Mammary epithelial cell (primary cell): ENCODE measurements at places on chromosomes 1 and 21.

GRCh38 chr1:8409106-8409505 is 91.2 kb downstream of the SLC45A1 start:
- DNase-seq, result peak; percentile 53

DNA sequence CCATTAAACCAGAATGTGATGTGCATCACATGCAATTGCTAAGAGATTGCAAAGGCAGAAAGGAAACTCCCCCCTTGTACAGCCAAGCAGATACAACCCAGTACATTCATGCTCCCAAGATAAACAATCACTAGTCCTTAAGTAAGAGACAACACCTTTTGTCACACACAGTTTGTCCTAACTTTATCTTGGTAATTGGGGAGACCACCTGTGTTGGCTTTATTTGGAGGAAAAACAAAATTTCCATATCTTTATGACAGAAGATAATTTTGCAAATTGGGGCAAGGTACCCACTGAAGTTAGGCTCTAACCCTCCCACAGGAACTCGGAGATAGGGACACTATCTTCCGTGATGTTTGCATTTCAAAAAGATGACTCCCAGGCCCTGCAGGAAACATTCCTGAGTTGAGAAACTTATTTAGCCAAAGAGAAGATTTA is 175.0 kb upstream of the TNR start:
- no peak for DNase-seq

- peak; percentile 70 for DNase-seq
These were observed 45.7 kb upstream of the PRDX6 start for GRCh38 chr1:173431304-173432045.

- DNase-seq, result no peak
These were observed 42.1 kb downstream of the CAMSAP2 start for GRCh38 chr1:200780545-200781369.

GRCh38 chr1:164644774-164645644 is 86.0 kb downstream of the PBX1 start:
- DNase-seq, result peak; percentile 32

GRCh38 chr1:234246638-234247116 is 126.6 kb upstream of the COA6 start:
- DNase-seq, result no peak

- DNase-seq, result peak; percentile 67
These were observed 480.4 kb downstream of the SIPA1L2 start for GRCh38 chr1:232149287-232150201.

DNA sequence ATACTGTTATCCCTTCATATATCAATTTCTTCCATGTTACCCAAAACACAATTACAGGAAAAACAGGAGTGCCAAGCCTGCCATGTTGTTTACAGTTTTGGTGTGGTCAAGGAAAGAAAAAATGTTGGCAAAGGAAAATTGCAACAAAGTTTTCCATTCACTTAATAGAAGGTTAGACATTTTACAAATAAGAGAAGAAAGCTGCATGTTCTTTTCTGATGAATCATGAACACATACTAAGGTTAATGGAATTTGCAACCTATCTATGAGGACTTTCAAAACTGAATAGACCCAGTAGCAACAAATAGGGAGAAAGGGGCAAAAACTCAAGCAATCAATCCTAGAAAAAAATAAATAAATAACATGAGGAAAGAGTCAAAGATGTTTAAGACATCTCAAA is 556.7 kb downstream of the DPYD start:
- peak; percentile 35 for DNase-seq

DNA sequence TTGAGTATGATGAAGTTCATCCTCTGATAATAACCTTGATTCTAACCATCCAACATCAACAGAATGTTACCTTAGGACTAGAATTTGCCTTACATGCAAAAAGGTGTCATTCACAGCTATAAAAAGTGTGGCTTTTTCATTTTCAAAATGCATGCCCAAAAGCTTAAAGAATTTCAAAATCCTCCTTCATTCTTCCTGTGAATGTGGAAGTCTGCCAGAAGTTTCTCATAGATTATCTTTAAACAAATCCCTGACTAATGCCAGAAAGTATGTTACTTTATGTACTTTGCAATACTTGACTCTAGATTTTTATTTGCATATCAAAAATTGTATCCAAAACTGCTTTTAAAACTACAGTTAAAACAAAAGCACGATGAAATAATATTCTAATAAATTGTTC is 270.6 kb upstream of the ZRANB2 start:
- DNase-seq, result peak; percentile 32

DNA sequence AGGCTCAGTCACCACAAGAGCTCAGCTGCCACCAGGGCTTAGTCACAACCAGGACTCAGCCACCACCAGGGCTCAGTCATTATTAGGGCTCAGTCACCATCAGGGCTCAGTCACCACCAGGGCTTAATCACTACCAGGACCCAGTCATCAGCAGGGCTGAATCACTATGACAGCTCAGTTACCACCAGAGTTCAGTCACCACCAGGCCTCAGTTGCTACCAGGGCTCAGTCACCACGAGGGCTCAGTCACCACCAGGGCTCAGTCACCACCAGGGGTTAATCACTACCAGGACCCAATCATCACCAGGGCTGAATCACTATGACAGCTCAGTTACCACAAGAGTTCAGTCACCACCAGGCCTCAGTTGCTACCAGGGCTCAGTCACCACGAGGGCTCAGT is 196.2 kb downstream of the NPHP4 start:
- no peak for DNase-seq

GRCh38 chr1:234505769-234506102 is 26.8 kb upstream of the TARBP1 start:
- peak; percentile 91 for DNase-seq

GRCh38 chr1:31624731-31625514 is 7.4 kb downstream of the HCRTR1 start:
- no peak for DNase-seq

- no peak for DNase-seq
These were observed 5.8 kb downstream of the INKA2 start for GRCh38 chr1:111733183-111733991.

DNA sequence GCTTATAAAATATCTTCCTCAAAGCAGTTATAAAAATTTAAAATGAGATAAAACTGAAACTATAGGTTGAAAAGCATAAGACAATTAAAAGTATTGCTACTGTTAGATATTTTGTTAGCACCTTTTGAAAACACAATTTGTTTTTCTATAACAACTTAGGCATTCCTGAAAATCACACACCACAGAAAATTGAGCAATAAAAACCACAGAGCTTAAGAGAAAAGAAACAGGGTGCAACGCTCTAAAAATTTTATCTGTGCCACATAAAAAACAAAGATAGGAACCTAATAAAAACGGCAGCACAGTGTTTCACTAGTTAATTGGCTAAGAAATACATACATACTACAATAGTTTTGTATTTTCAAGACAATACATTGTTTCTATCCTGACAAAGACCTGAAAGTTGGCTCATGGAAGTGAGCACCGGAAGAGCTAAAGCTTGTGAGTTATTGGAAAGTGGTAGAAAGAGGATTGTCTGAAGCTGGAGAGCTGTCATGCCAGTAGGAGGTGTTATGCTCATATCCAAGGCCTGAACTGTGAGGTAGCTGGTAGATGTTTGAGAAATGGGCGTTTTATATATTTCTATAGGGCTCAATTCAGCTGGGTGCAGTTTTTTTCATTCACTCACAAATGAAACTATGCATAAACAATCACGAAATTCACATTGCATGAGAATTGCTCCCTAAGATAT is 45.8 kb downstream of the RGS7 start:
- DNase-seq, result no peak

- DNase-seq, result no peak
These were observed 152.1 kb upstream of the TMEM51 start for GRCh38 chr1:15001317-15001915.

DNA sequence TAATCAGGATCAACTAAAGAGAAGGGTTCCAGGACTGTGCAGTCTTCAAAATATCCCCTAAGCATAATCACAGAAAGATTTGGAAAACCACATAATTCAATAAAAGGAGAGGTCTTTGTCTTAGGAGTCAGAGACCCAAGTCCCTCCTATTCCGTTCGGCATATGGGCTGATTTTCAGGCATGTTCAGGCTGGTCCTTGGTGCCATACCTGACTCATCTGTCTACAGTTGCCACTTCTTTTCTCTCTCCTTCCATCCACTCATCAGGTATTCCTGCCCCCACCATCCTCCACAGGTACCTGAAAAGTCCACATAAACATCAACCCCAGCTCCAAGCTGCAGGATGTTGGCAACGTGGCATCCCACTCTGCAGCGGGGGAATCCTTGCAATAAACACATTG is 29.7 kb upstream of the RPL11 start:
- DNase-seq, result peak; percentile 87

DNA sequence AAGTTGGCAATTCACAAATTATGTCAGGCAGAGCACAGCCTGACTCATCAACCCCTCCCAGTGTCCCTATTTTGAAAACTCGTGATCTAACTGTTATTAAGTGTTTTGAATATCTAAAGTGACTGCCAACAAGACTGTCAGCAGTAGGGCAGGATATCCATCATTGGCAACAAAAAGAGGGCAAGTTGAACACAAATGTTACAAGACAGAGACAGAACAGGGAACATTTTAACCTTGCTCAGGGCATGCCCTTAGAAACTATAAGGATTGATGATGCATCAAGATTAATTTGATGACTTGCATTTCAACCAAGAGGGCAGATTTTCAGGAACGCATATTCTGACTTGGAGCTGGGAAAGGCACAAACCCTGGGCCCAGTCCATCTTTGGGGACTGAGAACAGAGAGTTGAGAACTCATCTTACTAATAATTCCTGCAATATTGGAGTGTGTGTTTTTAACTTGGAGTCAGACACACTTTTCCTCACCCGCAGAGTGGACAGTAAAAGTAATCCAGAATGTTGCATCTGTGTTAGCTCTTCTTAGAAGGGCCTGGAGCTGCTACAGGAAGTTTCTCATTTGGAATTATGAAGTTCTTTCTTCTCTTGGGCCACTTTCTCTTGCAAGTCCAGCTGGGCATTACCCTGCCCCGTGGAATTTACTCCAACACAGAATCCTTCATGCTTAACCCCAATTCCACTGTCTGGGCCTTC is 317.2 kb downstream of the LTN1 start:
- peak; percentile 50 for DNase-seq

GRCh38 chr21:34930971-34931370 is 118.1 kb downstream of the RUNX1 start:
- DNase-seq, result peak; percentile 36

DNA sequence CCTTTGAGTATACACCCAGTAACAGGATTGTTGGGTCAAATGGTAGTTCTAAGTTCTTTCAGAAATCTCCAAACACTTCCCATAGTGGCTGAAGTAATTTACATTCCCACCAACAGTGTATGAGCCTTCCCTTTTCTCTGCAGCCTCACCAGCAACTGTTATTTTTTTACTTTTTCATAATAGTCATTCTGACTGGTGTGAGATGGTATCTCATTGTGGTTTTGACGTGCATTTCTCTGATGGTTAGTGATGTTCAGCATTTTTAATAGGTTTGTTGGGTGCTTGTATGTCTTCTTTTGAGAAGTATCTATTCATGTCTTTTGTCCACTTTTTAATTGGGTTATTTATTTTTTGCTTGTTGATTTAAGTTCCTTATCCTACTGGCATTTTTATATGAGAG is 26.4 kb upstream of the LAMC1 start:
- DNase-seq, result peak; percentile 59

DNA sequence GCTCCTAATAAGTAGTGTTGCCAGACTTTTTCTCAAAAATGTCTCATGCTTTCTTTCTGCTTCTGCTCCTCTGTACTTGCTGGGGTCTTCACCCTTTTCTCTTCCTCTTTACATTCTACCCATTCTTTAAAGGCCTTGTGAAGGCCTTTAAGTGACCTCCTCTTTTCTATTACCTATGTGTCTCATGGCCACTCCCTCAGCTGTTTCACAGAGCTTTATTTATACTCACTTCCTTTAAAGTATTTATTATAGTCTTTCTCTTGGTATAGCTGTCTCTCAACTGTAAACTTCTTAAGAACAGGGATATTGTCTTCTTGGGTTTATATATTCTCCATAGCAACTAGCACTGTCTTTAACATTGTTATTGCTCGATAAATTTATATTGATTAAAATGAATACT is 792 bp downstream of the GOLPH3L start:
- DNase-seq, result peak; percentile 10

DNA sequence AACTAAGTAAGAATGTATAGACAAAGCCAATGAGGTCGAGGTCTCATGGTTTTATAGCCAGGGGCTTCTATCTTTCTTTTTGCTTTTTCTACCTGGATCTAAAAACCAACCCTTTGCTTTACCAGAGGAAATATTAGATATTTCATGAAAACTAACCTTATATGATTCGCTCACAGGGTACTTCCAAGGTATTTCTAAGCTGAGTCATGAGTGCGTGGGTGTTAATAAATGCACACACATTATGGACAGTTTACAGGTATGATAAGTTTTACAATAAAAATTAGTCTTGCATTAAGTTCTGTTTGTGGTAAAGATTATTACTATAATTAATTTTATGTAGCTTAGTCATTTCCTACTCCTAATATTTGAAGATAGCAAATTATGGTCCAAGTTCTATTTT is 217.2 kb downstream of the CHRM3 start:
- peak; percentile 4 for DNase-seq
